ENCODE measurements at places on chromosomes 2 and 18.

- no peak for DNase-seq
Observed at GRCh38 chr2:224586127-224586695, 1.0 kb upstream of the CUL3 start.

GRCh38 chr18:32867936-32868335 lies 95.1 kb upstream of the KLHL14 start:
- DNase-seq: no peak

GRCh38 chr2:130728549-130729316 lies at the start of gene GPR148:
Gene GPR148, plus strand, starts transcription at chr2:130729070. Its CDS starts 82 bp downstream, at chr2:130729152.
- no peak for DNase-seq

DNA sequence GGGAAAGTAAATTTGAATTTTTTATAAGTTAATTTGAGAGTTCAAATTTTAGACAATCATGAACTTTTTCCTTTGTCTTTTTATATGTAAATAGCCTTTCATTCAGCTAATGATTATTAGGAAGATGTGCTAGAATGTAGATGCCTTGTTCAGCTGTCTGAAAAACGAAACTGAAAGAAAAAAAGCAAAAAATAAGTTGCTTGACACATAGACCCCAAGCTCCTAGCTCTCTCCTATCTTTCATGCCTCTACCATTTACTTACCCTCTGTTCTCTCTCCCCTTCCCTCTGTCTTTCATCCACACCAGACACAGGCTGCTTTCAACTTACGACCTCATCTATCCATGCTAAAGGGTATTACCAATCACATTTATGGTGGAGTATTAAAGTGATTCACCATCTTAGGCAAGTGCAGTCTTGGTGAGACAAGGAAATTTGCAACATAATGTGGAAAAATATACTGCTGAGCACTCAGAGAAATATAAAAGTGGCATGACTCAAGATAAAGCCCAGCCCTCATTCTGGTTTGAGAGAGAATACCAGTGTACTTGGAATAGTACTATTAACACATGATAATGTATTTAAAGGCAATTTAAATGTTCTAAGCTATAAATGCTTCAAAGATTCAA lies 425.6 kb downstream of the SUCLG1 start:
- no peak for DNase-seq

- DNase-seq: no peak
Observed at GRCh38 chr2:241509155-241509784, 886 bp upstream of the STK25 start.

- no peak for DNase-seq
Observed at GRCh38 chr2:182618672-182619079, 97.4 kb upstream of the DNAJC10 start.

GRCh38 chr2:14909795-14910194 lies 277.3 kb downstream of the LRATD1 start:
- DNase-seq: no peak

GRCh38 chr2:673615-674320 lies 3.4 kb downstream of the TMEM18 start:
- DNase-seq: peak; percentile 29

DNA sequence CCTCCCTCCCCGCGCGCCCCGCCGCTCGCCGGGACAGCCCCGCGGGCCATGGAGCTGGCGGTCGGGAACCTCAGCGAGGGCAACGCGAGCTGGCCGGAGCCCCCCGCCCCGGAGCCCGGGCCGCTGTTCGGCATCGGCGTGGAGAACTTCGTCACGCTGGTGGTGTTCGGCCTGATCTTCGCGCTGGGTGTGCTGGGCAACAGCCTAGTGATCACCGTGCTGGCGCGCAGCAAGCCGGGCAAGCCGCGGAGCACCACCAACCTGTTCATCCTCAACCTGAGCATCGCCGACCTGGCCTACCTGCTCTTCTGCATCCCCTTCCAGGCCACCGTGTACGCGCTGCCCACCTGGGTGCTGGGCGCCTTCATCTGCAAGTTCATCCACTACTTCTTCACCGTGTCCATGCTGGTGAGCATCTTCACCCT lies 865 bp downstream of the GALR1 start:
- DNase-seq: no peak

DNA sequence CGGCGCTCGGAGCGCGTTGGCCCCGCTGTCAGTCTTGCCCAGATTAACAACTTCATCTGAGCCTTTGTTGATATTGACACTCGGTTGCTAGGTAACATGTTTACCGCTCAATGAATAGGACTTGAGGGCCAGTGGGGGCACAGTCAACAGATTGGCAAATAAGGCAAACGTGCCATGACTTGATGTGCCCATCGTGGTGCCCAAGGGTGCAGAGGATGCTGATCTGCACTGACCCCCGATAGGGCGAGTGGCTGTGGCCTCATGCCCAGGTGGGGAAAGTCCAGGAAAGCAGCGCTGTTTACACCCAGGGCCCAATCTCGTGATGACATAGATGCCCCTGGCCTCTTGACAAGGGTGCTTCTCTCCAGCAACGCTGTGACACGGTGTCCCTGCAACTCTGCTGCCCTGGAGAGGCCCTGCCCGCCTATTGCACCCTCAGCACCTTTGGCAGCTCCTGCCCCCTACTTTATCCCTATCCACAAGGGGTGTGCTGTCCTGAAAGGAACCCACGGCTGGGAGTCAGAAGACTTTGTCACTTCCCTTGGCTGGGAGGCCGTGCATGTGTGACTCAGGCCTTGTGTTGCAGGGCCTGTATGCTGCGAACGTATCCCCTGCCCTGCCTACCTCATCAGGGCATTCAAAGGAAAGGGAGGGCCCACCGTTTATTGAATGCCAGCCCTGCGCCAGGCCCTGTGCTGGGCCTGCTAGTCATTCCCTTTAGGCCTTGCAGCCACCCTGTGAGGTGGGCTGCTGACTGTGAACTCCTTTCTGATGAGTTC lies 158.0 kb downstream of the INHBB start:
- peak; percentile 22 for DNase-seq

GRCh38 chr2:70132244-70133126 lies 45.2 kb downstream of the PCBP1 start:
- peak; percentile 65 for DNase-seq

- DNase-seq: no peak
Observed at GRCh38 chr2:238431456-238431855, 4.7 kb downstream of the ASB1 start.

- peak; percentile 70 for DNase-seq
Observed at GRCh38 chr2:225010804-225011203, 31.5 kb downstream of the DOCK10 start.

DNA sequence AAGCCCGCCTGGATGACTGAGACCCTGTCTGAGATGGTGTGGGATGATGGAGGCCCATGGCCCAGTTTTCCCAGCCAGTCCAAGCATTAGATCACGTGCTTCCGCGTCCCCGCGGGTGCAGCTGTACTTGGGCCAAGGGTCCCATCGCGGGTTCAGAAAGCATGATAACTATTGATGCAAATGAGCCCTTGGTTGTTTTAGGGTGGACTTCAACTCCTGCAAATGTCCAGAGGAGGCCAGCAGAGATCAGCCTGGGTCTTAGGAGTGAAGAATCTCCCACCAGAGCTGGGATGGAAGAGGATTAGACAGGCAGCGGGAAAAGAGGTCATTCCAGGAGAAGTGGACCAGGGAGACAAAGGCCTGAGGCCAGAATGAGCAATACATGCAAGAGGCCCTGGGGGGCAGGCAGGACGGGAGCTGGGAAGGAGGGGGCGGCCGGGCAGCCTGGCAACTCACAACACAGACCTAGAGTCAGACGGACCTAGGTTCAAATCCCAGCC lies 89.9 kb upstream of the TMEM247 start:
- DNase-seq: no peak

Measured in fibroblast of skin of scalp (primary cell).